Fibroblast of skin of left biceps (primary cell): ENCODE measurements at places on chromosomes 2 and 18.
A peak's percentile ranks its signal among the peaks of the same experiment; 100 is the strongest.

DNA sequence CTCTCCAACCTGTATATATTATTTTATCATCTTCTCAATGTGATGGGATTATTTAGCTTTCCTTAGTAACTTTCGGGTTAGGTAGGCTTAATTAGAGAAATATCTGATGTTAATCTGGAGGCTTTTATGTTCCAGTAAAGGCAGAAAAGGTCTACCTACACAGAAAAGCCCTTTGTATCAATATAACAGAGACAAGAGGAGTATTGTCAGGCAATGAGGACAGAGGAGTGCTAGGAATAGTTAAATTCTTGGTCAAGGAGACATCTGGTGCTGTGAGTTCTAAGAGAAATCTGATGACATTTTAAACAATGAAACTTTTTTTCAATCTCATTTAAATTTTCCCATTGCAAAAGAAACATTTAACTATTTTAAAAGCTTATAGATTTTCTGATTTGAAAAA, 36.1 kb downstream of the DPP4 start:
- no peak for DNase-seq

DNA sequence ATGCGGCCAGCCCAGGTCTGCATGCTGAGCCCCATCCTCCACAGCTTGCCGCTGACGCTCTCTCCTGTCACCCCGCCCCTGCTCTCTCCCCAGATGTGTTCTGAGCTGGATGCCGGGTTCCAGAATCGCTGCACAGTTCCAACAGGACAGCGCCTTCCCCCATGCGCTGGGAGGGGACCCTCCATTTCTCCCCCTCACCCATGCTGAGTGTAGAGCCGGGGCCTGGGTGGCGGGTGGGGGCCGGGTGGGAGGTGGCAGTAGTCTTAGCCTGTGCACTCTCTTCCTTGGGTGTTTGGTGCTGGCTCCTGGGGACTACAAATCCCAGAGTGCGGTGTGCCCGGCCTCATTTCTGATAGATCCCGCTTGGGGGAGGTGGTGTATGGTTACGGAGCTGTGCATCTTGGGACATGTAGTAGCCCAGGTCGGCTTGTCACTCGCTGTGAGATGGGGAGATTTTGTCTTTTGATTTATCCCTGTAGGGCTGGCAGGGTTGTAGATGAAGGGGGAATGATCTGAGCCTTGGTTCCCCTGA, 6.8 kb downstream of the DNAJB2 start:
- peak; percentile 30 for DNase-seq

- no peak for DNase-seq
These were observed 226.2 kb downstream of the SLC8A1 start for GRCh38 chr2:40225670-40226210.

DNA sequence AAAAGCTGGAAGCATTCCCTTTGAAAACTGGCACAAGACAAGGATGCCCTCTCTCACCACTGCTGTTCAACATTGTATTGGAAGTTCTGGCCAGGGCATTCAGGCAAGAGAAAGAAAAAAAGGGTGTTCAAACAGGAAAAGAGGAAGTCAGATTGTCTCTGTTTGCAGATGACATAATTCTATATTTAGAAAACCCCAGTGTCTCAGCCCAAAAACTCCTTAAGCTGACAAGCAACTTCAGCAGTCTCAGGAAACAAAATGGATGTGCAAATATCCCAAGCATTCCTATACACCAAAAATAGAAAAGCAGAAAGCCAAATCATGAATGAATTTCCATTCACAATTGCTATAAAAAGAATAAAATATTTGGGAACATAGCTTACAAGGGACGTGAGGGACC, 11.1 kb downstream of the SLC8A1 start:
- no peak for DNase-seq

DNA sequence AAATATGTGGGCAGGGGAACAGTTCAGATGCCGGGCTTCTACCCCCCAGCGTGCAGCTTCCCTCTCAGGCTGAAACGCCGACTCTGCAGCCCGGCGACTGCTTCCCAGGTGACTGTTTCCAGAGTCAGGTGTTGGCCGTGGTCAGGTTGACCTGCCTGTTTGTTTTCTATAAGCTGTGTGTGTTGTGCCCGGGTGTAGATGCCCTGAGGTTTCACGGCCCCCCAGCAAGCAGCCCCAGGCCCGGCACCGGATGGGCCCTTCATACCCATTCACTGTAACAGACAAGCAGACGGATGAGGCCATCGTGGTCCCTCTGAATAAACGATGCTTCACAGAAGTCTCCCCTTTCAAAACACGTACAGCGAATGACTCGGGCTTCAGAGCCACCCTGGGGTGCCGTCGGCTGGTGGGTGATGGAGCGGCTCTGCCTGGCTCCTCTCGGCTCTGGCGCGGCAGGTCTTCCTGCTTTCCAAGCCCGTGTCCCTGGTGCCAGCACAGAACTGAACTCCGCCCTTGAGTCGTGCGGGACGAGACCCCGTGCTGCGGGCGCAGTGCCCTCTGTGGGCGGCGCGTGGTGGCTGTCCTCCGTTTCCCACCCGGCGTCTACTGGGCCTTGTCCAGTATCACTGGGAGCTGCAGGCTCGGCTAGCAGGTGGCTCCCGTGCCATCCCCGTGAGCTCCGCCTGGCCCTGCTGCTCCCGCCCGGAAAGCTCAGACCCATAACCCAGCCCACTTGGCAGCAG, 15.0 kb upstream of the KCNG2 start:
- no peak for DNase-seq

- no peak for DNase-seq
These were observed 129.1 kb upstream of the SMAD2 start for GRCh38 chr18:48059455-48060010.

GRCh38 chr2:27799646-27800010, 28.1 kb downstream of the MRPL33 start:
- DNase-seq, result no peak

DNA sequence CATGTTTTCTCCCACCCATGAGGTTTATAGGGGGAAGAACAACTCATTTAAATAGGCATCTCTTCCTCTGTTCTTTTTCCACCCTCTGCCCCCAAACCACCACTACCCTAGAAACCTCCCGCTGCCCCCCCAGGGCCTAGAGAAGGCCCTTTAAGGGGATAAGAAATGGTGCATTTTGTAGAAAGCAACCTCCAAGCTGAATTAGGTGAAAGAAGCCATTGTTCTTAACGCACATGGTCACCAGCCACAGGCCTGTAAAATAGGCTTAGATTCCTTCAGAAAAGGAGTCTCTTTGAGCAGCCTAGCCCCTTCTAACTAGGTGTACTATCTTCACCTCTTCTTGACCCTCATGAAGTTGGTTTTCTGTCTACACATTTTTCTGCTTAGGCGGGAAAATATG, 118.6 kb upstream of the SP5 start:
- DNase-seq, result no peak

- no peak for DNase-seq
These were observed 2.7 kb downstream of the BMPR2 start for GRCh38 chr2:202378662-202379358.

- no peak for DNase-seq
These were observed 82.1 kb downstream of the ACTR2 start for GRCh38 chr2:65309699-65310098.

DNA sequence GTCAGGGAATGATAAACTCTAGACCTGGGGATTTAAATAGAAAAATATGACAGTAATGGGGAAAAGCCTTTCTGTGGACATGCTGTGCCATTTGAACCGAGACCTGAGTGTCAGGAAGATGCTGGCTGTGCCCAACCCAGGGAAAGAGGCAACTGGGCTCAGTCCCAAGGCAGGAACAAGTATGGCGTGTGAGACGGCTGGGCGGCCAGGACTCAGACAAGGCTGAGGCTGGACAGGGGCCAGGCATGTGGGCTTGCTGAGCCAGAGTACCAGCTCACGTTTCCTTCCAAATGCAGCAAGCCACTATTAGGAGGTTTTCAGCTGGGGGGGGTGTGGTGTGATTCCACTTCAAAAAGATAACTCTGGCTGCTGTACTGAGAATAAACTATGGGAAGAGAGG, 92.4 kb downstream of the INPP5D start:
- no peak for DNase-seq

DNA sequence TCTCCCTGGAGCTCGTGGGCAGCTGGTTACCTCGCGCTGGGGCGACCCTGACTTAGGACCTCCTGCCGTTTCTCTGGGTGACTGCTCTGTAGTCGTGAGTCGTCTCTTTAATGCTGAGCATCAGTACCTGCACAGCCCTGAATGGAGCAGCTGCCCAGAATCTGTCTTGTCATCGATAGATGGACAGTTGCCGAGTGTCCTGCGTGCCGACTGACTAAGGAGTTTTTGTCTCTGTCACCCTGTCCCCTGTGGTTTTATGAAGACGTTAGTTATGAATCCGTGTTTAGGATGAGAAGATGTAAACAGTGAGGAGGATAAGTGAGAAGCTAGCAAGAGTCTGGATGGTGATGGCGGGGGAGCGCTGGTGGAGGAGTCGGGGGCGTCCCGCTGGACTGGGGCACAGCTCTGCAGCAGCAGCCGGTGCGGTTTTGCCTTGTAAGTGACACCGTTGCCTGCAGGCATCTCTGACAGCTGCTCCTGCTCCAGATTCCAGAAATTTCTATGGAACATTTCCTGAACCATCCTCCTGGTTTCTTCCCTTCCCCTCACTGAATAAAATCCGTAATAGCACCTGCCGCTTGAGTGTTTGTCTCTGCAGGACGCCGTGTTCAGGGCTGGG, 13.3 kb downstream of the AGAP1 start:
- DNase-seq, result no peak

GRCh38 chr2:172397148-172397834, 30.1 kb upstream of the ITGA6 start:
- DNase-seq, result no peak

- no peak for DNase-seq
These were observed 67.1 kb downstream of the SUMO1 start for GRCh38 chr2:202171241-202171825.

DNA sequence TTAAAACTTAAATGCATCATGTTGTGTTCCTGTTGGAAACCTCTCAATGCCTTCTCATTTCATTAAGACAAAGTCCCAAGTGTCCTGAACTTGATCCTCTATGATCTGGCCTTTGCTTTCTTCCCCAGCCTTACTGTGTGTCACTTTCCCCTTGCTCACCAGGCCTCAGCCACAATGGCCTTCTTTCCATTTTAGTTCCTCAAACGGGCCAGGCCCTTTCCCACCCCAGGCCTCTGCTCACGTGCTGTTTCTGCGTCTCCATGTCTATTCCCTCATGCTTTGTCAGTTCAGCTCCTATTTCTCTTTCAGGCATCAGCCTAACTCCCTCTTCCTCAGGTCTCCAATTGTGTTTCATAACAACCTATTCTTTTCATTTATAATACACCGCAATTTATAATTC, 19.5 kb downstream of the CXCR4 start:
- no peak for DNase-seq

DNA sequence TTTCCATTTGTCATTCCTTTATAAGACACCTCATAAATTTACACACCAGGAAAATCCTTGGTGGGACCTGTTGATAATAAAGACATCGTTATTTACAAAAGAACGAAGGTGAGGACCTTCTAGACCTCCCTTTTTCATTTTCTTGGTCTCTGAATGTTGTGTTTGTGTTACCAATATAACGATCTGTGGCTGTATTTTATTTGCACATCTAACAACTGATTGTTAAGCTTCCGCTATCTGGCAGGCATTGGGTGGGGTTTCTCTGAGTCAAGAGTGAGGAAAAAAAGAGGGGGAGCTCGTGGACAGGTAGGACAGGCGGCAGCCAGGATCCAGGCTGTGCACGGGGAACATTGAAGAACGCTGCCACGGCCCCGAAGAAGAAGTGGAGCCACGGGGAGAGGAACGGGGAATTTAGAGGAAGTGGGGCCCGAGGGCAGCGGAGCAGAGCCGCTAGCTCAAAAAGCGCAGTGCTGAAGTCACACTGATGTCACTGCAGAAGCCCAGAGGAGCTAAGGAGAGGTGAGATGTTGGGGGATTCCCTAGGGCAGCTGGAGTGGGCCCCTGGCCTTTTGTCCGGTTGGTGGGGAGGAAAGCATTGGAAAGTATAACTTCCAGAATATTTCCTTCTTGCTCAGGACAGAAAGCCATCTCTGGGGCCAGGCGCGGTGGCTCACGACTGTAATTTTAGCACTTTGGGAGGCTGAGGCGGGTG, 20.9 kb upstream of the DNMT3A start:
- DNase-seq, result no peak

- peak; percentile 54 for DNase-seq
These were observed 47.5 kb downstream of the ZFP36L2 start for GRCh38 chr2:43178602-43179542.

GRCh38 chr2:144181001-144181400, 338.9 kb downstream of the ZEB2 start:
- peak; percentile 44 for DNase-seq

- DNase-seq, result peak; percentile 99
These were observed 139.8 kb downstream of the ZFP36L2 start for GRCh38 chr2:43086451-43087221.

DNA sequence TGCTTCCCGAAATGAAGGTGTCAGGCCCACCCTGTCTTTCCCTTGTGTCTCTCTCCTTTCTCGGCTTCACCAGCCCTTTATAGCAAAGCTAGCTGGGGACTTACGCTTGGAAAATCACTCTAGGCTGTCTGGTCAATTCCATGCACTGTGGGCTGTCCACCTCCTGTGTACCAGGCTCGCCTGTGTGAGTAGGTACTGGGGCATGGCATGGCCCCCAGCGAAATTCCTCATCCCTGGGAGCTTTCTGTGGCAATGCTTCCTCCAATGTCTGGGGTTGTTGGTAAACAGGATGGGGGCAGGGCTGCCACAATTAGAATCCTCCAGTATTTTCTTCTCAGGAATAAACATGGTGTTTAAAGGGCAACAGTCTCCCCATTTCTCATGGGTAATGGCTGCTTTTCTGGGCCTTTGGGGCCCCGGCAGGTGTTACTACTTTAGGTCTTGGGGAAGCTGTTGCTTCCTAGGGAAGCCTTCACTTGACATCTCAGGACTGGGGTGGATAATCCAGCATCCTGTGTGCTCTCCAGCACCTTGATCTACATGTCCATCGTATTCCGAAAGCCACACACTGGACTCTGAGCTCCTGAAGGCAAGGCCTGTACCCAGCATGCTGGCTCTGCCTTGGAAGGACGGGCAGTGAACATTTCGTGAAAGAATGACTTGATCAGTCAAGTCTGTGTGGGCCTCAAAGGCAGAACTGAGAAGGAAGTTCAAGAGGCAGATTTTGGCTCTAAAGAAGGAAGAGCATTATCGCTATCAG, 21.1 kb downstream of the RHOB start:
- no peak for DNase-seq

- no peak for DNase-seq
These were observed 202.4 kb downstream of the KLHL29 start for GRCh38 chr2:23587341-23587880.

DNA sequence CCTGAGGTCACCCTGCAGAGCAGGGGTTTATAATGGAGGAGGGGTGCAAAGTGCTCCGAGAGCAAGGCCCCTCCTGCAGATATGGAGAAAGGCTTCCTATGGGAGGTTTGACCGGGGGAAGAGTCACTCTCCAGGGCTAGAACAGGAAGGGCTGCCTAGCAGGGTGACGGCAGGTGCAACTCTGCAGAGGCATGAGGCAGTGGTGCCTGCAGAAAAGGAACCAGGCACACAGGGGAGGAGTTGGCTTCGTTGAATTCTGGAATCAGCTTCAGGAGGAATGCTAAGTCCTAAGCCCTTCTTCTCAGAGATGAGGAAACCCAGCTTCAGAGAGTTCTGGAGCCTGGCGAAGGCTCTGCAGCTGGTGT, 17.5 kb upstream of the HPCAL1 start:
- DNase-seq, result no peak
